ENCODE measurements at places on chromosomes 6 and 20.

DNA sequence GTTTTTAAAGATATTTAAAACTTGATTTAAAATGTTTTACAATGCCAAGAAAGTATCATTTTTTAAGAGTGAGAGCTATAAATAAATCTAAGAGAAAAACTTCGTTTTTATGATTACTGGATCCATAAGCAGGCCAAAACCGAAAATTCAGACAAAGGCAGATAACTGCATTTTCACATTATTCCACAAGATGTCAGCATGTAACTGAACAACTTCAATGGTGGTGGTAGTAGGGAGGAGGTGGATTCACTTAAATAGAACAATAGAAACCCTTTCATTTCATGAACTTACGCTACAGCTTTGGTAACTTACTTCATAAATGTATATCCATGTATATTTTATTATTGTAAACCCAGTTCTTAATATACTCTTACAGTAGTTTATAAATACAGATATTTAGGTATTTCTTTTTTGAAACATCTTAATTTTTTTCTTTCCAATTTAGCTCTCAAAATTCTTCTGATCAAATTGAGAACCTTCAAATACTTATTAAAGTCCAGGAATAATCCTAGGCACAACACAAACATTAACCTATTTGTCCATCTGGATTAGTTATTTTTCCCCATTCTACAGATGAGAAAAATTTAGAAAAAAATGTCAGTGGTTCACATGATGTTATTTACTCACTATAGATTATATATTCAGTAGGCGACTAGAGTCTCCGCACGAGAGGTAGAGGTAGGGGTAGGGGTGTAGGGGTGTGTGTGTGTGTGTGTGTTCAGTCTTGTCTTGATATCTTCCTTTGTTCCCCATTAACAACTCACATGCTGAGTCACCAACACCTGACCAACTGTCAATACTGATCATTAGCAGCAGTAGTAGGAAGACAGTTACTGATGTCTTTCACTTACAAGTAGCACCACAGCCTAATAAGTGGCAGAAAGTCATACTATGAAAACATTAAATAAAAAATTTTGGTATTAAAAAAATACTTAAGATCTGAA lies 111.5 kb downstream of the ARHGAP18 start:
- DNase-seq = peak; percentile 83

GRCh38 chr6:36333931-36334725 lies 2.6 kb downstream of the BNIP5 start:
- DNase-seq = no peak

- DNase-seq = peak; percentile 100
Measured at GRCh38 chr6:131950767-131951575, at the start of gene CCN2. CCN2 (minus strand) TSS chr6:131951372; CDS start chr6:131951172, 200 bp downstream.

- DNase-seq = no peak
Measured at GRCh38 chr6:11350294-11350693, 117.8 kb upstream of the NEDD9 start.

DNA sequence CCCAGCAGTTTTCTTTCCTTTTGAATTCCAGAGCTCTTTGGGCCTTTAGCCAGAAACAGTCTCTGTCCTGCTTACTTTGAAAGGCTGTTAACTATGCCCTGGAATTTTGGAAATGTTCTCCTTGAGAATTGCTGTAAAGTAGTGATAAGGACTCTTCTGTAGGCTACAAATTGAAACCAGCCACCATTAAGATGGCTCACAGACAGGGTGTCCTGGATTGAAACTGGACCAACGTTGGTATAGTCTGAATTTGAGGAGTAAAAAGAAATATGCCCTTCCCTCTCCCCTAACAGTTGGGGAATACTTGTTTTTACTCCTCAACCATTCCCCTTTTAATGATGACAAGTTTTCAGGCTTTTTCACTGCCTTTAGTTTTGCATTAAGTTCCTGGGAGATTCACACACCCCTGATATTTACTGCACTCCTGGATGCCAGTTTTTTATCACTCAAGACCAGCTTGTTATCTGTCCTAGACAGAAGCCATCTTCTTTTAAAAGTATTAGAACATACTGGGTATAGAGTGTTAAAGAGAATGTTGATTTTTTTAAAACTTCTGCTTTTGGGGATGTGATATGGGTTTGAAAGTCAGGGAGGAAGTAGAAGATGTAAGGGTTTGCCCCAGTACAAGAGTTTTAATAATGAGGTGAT lies 21.9 kb downstream of the TOP1 start:
- no peak for DNase-seq

DNA sequence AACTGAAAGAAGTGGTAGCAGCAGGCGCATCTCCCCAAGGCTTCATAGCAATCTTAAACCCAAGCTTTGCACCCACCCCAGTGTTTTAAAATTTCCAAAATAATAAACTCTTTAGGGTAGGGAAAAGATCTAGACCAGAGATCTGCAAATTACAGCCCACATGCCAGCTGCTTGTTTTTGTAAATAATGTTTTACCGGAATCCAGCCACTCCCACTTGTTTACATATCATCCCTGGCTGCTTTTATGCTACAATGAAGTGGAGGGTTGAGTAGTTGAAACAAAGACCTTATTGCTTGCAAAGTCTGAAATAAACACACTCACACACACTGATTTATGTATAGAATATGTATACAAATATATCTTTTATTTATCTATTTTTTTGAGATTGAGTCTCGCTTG lies 30.0 kb downstream of the SLX4IP start:
- no peak for DNase-seq

GRCh38 chr6:16985513-16986284 lies 116.2 kb upstream of the STMND1 start:
- DNase-seq = no peak

DNA sequence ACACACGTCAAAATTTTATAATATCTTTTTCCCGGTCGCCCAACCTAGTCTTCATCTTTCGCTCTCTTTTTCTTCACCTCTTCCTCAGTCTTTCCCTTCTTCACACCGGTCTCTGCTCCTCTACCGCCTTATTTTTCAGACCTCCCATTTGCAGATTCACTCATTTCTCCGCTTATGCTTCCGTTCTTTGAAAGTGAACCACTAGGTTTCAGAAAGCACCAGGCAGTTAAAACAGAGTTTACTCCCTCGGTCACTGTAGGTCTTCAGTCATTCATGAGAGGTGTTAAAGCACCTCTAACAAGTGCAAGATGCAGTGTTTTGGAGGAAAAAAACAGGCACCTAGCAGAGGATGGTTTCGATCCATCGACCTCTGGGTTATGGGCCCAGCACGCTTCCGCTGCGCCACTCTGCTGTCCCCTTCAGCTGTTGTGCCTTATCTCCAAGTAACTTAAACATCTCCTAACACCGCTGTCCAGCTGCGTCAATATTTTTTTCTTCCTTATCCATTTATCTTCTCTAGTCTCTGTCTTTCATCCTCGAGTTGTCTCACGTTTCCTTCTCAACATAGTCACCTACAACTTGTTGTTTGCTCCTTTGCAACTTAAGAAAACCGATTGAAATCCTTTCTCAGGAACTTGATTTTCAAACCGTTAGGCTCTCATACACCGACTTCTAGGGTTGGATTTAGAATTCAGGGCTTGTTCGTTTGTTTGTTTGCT lies 119.7 kb upstream of the ZNF184 start:
- peak; percentile 15 for DNase-seq

DNA sequence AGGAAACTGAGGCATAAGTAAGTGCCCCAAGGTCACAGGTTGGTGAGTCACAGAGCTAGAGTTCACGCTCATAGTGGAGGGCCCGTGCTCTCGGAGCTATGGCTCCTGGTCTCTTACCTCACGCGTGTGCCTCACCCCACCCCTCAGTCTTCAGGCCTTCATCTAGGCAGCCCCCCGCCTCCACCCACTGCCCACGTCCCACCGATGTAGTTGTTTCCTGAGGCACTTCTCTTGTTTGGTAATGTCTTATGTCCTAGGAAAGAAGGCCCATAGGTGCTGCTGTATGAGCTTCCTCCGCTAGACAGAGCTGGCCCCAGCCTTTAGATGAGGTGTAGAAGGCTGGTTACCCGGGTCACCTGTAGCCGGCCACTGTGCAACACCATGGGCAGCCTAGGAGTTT lies 5.1 kb downstream of the RIPK1 start:
- no peak for DNase-seq

DNA sequence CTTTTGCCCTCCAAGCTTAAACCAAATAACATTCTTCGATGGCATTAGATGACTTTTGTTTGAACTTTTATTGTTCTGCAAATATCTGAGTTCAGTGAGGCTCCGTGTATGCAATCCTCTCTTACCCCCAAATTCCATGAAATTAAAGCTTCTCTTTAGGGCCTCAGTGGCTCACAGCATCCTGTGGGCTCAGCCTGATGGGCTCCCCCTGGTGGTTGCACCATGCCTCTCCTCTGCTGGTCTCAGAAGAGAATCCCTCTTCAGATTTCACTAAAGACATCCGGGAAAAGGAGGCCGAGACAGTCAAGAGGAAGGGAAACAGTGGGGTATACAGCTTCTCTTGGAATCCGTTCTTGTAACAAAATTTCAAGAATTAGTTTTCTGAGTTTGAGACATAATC lies 331.6 kb upstream of the NT5E start:
- DNase-seq = no peak

- DNase-seq = no peak
Measured at GRCh38 chr6:15304337-15305042, 58.6 kb downstream of the JARID2 start.

- DNase-seq = peak; percentile 69
Measured at GRCh38 chr6:165181951-165182414, 127.4 kb downstream of the C6orf118 start.

DNA sequence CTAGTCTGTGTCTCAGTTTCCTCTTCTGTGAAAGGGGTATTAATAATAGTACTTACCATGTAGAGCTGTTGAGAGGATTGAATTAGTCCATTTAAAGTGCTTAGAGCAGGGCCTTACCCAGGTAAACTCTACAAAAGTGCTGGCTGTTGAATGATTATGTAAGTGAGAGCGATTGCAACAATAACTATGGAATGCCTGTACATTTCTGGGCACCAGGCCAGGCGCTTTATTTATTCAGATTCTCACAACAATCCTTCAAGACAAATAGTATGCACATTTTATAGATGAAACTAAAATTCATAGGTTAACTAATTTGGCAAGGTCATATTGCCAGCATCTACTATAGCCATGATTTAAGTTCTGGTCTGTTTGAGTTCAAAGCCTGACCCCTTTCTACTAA lies 78.3 kb upstream of the MMS22L start:
- DNase-seq = peak; percentile 2

- DNase-seq = no peak
Measured at GRCh38 chr20:1310506-1311190, 18.3 kb downstream of the SDCBP2 start.

DNA sequence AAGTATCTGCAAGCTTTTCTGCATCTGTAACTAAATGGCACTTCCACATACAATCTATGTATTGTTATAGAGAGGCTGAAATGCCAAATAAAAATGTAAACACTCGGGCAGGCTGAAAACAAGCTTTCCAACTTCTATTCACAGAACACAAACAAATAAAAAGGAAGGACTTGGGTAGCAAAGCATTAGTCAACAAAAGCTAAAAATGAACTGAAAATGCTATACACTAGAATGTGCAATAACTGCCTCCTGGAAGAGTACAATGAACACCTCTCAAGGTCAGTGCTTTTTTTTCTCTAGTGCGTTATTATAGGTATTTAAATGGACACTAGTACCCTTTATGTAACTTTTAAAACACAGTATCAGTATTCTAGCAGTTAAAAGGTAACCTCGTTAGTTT lies 31.4 kb downstream of the STK38 start:
- DNase-seq = no peak

DNA sequence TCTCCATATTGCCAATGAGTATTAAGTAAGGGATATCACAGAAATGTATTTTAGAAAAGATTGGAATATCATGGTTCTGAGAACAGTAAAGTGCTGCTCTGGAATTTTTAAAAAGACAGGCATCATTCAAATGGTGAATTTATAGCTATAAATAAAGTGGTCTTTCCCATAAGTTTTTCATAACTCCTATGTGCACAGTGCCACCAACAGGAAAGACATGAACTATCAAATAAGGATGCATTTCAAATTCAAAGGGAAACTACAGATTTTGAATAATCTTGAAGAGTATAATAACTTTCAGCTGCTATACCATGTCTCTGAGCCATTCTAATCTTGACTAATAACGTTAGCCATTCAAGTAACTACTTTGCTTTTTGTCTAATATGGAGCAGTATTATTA lies 456.8 kb upstream of the GJE1 start:
- DNase-seq = no peak

- no peak for DNase-seq
Measured at GRCh38 chr20:14441201-14441600, 103.8 kb upstream of the FLRT3 start.

- DNase-seq = no peak
Measured at GRCh38 chr20:62027116-62027515, 38.6 kb downstream of the TAF4 start.

- peak; percentile 31 for DNase-seq
Measured at GRCh38 chr6:132669690-132670291, 10.8 kb upstream of the TAAR1 start.

DNA sequence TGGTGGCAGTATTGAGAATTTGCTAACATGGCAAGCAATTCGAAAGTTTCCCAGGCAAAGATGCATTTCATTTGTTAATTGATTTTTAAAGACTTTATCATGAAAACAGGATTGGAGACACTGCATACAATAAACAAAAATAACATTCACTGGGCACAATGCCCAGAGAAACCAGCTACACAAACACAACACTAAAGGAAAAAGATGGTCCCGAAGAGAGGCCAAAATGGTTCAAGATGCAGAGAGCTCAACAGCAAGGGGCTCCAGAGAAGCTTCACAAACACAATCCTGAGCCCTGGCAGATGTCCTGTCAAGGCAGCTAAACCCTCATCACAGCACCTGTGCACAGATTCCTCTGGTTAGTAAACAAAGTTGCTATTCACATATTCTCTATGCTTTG lies 79.3 kb downstream of the INSM1 start:
- peak; percentile 27 for DNase-seq

- no peak for DNase-seq
Measured at GRCh38 chr6:106199331-106199730, 113.2 kb downstream of the PRDM1 start.

DNA sequence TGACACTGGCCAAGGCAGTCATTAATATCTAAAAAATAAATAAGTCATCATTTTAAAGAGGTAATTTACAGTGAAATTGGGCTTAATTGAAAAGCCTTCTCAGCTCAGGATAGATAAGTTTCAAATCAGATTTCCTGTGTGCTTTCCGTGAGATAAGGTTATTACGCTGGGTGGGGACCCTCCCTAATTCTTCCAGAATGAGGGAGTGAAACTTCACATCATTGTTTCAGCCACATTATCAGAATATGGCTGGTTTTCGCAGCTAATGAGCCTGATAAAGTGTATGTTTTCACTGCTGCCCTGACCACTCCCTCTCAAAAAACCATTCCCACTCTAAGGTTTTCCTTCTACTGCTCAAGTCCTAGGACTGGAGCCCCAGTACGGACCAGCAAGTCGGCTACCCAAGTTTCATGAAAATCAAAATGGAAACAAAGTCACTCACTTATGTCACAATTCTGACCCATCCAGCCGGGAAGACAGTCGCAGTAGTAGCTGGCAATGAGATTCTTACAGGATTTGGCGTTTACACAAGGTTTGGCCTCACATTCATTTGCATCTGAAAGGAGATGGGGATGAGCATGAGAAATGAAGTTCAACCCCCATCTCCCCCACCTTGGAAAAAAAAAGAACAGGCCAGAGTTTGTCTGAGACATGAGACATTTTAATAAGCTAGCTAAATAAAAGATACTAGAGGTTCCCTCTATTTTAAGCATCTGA lies 24.6 kb downstream of the JAG1 start:
- no peak for DNase-seq

- no peak for DNase-seq
Measured at GRCh38 chr6:137976430-137976829, 109.4 kb downstream of the TNFAIP3 start.

- DNase-seq = no peak
Measured at GRCh38 chr20:4929686-4930397, 71.5 kb downstream of the SLC23A2 start.

- no peak for DNase-seq
Measured at GRCh38 chr6:69813508-69813907, 16.7 kb upstream of the LMBRD1 start.

Data from dermis microvascular lymphatic vessel endothelial cell (primary cell).